ENCODE measurements at places on chromosomes 7 and 10.

GRCh38 chr10:75398692-75399460 lies 2.7 kb downstream of the ZNF503 start:
- DNase-seq, result peak; percentile 37

GRCh38 chr10:14554091-14554490 lies 220.6 kb downstream of the FAM107B start:
- DNase-seq, result no peak

GRCh38 chr7:114472896-114473512 lies 58.4 kb downstream of the FOXP2 start:
- DNase-seq, result no peak

- DNase-seq, result no peak
These were observed 140.7 kb downstream of the SND1 start for GRCh38 chr7:127792528-127793342.

DNA sequence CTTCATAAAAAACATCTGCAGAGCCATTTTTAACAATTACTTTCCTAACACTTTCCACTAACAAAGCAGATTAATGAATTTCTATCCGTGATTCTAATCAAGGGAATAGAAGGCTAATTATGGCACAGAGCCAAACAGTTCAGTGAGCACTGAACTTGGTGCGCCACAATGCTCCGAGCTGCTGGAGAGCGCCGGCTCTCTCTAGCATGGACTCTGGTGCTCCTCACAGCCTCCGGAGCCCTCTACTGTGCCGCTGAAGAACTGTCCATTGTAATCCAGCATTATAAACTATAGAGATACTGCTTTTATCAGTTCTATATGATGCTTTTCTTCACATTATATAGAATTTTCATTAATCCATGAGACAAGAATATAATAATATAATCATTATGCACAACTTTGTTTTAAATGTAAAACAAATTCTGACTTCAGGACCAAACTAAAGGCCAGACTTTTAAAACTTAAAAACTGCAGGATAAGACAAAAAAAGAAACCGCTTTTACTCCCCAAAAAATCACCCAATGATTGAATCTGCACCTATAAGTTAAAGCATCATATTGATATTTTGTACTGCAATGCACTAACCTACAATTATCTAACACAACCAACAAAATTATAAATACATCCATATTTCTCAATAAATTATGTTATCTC lies 123.6 kb downstream of the RNF32 start:
- DNase-seq, result peak; percentile 74

GRCh38 chr10:107164992-107165391 lies 486 bp upstream of the SORCS1 start:
- DNase-seq, result no peak
